ENCODE measurements at places on chromosomes 5 and 9.

DNA sequence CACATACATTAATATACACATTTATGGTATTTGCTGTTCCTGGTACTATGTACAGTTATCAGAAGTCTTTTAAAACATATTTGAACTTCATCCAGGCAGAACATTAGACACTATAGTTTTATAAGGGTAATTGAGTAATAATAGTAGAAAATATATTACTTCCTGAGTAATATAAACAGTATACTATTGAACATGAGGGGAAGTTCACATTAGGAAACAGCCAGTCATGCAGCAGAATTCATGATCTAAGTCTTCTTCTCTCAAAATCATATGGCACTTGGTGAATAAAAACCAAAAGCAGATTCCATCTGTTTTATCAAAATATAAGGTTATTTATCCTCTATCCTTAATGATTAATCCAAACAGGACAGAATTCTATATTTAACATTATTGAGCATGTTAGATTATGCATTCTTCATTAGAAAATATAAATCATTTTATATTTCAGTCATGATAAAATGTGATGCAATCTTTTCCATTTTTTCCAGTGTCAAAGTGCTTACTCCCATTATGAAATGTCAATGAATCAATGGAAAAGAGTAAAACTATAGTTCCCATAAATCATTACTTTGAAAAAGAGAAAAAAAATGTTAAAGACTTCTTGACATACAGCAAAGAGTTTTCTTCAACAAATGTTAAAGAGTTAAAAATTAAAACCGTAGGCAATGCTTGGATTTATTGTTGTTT lies 584.3 kb upstream of the TUSC1 start:
- DNase-seq, result no peak

- no peak for DNase-seq
These were observed 20.4 kb downstream of the FAT2 start for GRCh38 chr5:151570512-151571269.

DNA sequence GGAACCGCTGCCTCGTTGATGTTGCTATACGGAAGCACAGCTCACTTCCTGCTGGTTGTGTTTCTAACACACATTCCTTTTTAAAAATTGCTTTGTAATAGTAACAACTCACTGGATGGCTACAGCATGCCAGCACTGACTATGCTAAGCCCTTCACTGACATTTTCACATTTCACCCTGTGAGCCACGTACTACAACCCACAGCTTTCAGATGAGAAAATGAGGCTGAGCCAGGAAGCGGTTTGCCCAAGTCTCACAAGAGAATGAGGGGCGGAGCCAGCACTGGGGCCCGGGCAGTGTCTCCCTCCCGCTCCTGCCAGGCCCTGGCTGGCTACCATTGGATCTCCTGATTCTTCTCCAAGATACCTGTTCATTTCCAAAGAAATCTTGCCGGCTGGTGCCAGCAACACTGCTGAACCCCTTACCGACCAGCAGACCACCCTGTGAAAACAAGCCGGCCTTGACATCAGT lies 38.3 kb downstream of the FAM78A start:
- peak; percentile 74 for DNase-seq

DNA sequence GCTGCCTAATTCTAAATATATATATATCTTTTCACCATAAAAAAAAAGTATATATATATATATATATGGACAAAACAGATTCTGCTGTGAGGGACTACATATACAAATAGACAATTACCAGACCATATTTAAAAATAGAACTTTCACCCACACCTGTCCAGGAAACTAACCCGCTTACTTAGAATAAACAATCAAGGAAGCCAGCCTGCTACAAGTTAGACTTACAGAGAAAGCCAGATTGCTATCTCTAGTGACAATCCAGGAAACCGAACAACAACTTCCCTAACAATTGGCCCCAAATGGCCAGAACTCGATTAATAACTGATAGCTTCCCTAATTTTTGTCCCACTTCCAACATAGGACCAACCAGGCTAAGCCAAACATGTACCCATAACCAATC lies 5.9 kb downstream of the GLDC start:
- DNase-seq, result no peak

- DNase-seq, result no peak
These were observed 12.5 kb downstream of the STC2 start for GRCh38 chr5:173315495-173316338.

GRCh38 chr5:173243831-173244305 lies 8.9 kb upstream of the NKX2-5 start:
- DNase-seq, result no peak

DNA sequence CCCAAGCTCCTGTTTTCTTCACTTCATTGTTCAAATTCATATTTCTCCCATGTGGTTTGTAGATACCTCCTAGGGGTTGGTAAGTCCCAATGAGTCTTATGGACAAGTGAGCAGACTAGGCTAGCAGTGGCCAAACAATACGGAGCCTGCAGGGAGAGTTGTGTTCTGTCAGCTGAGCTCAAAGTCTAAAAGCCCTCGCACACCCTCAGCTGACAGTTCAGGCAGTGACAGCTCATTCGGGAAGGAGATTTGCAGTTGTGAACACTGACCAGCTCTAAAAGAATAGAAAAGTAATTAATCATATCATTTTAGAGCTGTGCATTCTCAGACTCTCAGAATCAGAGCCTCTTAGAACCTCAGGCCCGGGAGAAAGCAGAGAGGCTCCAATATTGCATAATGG lies 95.1 kb downstream of the SH3TC2 start:
- no peak for DNase-seq

DNA sequence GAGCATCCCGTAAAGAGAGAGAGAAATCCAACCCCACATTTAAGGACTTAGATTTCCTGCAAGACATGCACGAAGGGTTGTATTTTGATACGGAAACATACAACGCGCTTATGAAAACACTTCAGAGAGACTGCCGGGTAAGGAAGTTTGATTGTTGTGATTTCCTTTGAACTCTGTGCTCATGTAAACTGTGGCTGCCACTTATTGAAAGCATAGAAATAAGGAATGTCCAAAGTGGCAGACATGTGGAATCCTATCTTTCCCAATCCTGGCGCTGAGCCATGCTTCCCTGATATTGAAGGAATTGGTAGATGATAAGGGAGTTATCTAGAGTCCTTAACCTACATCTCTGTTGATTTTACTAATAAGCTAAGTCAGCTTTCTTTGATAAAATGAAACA lies 119.4 kb downstream of the PRKACG start:
- DNase-seq, result no peak

DNA sequence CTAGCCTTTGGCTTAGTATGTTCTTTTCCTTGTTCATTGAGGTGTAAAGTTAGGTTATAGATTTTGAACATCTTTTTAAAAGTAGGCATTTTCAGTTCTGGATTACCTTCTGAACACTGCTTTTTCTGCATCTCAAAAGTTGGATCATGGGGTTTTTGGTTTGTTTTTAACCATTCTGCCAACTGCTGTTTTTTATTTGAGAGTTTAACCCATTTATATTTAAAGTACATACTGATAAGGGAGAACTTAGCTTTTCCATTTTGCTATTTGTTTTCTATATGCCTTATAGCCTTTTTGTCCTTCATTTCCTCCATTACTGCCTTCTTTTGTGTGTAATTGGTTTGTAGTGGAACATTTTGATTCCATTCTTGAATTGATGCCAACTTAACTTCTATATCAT lies 30.5 kb upstream of the ZNF169 start:
- no peak for DNase-seq

- DNase-seq, result no peak
These were observed 508.2 kb upstream of the WWC1 start for GRCh38 chr5:167783145-167783817.

DNA sequence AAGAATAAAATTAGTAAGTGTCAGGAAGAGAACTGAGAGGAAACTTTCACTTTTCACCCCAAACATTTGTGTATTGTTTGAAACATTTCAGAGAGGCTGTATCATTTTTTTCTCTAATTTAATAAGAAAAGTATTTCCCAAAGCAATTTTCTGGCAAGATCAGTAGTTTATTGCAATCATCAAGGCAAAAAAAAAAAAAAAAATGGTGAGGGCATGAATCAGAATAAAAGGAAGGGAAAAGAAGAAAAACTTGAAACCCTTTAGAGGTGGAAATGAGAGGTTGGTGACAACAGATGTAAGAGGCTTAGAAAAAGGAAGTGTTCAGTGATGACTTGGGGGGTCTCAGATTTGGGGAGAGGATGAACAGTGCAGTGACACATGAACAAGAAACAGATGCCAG lies 13.3 kb downstream of the SHC3 start:
- DNase-seq, result no peak

- DNase-seq, result no peak
These were observed 64.3 kb downstream of the CSNK1A1 start for GRCh38 chr5:149486726-149487635.

- no peak for DNase-seq
These were observed 20.8 kb downstream of the IFNB1 start for GRCh38 chr9:21056931-21057330.

GRCh38 chr9:18754537-18754936 lies 278.5 kb downstream of the SAXO1 start:
- no peak for DNase-seq

DNA sequence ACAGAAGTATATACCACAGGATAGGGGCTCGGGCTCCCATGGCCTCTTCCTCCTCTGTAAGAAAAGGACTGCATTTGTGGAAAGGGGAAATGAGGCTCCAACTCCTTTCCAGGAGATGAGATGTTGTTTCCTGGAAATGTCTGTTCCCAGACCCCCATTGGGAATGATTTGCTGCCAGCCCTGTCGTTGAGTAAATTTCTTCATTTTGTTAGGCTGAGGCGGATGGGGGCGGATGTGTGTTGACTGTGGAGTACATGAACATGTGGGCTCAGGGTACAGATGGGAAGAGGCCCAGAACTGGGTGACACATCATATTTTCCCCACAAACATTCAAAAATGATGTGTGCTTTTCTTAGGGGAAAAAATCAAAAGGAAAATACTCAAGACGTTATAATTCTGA lies 28.8 kb upstream of the TNFAIP8 start:
- no peak for DNase-seq

GRCh38 chr9:114787781-114788498 lies 17.9 kb downstream of the TNFSF15 start:
- no peak for DNase-seq

DNA sequence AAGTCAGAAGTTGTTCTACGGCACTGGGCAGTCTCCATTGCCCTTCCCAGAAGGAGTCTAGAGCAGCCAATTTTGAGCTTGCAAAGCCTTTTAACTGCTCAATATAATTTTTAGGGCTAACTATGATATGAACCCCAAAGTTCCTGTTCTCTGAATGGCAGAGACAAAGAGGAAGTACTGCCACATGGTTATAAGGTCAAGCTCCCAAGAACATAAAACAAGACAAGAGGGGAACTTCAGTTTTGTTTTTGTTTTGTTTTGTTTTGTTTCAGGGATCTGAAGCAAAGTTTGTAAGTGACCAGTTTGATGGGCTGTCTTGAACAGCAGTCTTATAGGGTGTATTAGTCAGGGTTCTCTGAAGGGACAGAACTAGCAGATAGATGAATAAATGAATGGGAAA lies 11.9 kb upstream of the SMC2 start:
- no peak for DNase-seq

GRCh38 chr9:31364171-31364570 lies 1020.3 kb upstream of the ACO1 start:
- DNase-seq, result no peak

DNA sequence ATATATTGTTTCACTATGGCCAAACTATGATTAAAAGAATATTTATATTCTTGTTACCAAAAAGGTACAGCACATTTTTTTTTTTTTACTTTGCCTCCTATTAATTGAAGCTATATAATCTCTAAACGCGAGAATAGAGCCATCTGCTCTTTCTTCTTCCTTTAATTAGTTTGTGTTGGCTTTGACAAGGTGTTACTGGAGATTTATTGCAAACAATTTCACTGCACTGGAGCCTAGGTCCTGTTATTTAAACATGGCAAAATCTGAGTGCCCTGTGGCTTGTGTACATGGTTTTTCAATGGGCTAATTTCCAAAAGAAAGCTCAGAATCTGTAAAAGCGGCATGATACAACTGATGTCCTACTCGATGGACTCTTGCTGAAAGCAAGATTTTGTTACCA lies 40.8 kb upstream of the GABRG2 start:
- no peak for DNase-seq

DNA sequence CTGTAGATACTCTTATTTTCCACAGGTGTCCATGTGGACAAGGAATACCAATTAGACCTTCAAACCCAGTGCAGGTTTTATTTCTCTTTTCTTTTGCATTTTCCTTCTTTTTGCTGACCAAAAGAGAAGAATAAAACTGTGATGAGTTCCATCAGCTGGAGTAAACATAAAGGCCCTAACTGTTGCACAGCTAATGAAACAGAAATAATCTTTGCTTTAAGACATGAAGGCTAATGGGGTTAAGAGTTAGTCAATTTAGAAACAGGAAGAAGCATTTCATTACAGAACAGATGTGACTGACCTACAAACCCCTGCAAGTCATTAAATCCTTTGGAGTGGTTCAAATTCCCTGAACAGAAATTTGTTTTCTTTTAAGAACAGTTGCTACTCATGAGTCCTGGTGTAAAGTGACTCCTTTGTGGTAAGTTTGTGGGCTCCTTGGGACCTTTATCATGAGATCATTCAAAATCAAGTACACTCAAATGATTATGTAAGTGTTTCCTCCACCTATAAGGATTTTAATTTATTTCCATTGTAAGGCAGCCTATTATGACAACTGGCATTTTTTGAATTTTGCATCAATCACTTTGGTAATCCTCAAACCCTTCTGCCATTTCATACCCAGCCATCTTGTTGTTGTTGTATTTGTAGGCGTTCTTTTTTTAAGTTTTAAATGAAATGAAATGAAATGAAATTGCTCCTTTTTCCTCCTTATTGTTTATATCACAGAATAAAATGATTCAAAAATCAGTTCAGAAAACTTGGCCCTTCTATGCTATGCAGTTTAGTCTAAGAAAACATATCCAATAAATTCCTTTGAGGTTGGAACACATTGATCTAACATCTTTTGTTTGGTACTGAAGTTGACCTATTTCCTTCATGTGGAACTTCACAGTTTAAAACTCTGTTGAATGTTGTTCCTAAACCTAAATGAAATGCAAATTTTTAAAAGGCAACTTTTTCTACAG lies 1.3 kb downstream of the MINAR2 start:
- DNase-seq, result no peak

GRCh38 chr5:107526270-107526937 lies 144.3 kb downstream of the EFNA5 start:
- no peak for DNase-seq

- DNase-seq, result no peak
These were observed 137.6 kb downstream of the ADGRV1 start for GRCh38 chr5:90696153-90696552.

- DNase-seq, result no peak
These were observed 5.1 kb upstream of the CLINT1 start for GRCh38 chr5:157864067-157864466.

GRCh38 chr5:82540301-82540700 lies 262.1 kb upstream of the RPS23 start:
- DNase-seq, result no peak

GRCh38 chr9:29282121-29282520 lies 1708.8 kb upstream of the C9orf72 start:
- DNase-seq, result no peak

GRCh38 chr5:24635209-24635608 lies 9.6 kb downstream of the CDH10 start:
- DNase-seq, result no peak

DNA sequence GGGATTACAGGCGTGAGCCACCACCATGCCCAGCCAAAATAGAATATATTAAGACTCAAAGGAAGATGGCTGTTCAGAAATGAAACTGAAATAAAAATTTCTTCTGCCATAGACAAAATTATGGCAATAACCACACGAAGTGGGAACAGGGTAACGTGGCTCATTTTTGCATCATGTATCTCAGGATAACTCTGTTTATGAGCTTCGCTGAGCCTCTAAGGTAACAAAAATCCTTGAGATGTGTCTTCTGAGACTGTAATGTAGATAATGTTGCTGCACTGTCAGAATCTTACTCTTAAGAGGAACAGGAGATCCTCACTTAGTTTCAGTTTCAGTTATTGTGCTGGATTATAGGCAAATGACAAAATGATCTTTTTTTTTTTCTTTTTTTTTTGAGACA lies 153.8 kb downstream of the GOLPH3 start:
- DNase-seq, result no peak

All from stimulated activated CD4-positive, alpha-beta T cell treated with anti-CD3 and anti-CD28 coated beads, Interleukin-12 subunit alpha, Interleukin-12 subunit beta, amount 100 ng/mL, for 24 hours (primary cell).